ENCODE measurements at places on chromosomes 13 and 19.

- no peak for DNase-seq
Observed at GRCh38 chr19:33024398-33024797, 40.3 kb downstream of the RHPN2 start.

- DNase-seq: no peak
Observed at GRCh38 chr13:33612641-33613638, 205.0 kb upstream of the RFC3 start.

- DNase-seq: no peak
Observed at GRCh38 chr13:48977973-48978372, 2.3 kb downstream of the FNDC3A start.

DNA sequence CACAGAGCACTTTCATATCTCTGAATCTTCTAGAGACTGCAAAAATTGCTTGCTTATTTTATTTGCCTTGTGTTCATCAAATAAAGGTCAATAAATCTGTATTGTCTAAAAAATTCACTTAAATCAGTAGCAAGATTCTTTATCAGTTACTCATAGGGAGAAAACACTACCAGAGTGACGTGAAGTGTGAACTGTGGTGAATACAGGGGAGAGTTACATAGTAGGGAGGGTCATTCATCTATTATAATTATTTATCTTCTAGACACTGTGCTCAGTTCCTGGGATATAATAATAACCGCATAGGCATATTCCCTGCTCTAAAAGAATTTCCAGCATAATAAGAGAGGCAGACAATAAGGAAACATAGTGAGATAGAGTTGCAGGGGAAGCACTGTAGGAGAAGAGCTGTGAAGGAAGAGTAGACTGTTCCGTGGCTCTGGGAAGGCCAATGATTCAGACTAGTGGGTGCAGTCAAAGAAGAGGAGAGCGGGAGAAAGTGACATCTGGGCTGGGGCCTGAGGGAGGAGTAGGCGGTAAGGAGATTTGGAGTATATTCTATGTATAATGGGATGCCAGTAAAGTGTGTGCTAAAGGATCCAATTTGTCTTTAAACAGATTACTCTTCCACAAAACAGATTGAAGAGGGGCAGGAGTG is 84.0 kb upstream of the TDRD3 start:
- no peak for DNase-seq

DNA sequence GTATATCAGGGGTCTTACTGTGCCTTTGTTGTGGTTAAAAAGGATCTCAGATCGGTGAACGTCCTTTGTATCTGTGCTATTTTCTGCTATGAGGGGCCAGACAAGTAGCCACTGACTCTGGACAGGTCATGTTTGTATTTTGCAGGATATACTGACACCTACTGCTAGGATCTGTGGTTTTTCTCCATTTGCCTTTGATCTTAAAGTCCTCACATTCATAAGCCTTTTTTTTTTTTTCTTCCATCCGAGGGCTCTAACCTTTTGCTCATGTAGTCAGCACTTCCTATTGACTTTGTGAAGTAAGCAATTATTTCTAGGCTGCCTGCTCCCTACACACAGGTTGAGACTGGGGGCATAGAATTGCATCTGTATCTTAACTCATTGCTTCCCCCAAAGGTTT is 106.2 kb downstream of the SLITRK5 start:
- DNase-seq: no peak

GRCh38 chr13:83829810-83830209 is 52.5 kb downstream of the SLITRK1 start:
- no peak for DNase-seq

DNA sequence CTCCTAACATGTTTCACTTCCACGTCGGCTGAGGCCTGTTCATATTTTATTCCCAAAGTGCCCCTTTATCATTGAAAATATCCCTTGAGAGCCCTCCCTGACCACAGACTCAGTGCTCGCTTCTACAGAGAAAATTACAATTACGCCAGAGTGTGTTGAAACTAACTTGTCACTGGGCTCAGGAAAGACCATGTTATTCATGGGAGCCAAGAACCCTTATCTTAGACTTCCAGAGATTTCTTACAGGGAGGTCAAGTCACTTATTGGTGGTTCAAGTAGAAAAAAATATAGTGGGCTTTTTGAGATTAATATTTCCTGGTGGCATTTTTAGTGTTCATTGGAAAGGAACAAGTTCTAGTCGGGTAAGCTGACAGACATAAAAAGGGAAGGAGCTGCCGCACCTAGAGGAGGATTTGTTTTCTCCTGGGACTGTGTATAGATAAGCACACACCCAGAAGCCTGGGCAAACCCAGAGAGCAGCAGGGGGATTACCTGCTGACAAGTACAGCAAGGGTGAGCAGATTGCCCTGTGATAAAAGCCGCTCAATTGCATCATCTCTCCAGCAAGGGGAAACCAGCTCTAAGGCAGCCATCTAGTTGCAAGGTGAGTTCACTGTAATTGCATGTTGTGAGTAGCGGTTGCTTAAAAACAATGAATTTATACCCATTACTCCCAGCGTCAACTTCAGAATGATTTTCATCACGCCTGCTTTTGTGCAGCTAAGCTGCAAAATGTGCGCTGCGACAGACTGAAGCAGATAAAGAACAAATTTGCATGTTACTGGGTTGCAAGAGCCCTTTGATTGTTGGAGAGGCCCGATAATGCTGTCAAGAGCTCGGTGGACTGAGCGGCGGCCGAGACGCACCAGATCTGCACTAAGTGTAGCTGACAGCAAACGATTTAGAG is 46.2 kb downstream of the DCT start:
- no peak for DNase-seq

GRCh38 chr19:51148580-51148979 is 6.5 kb downstream of the SIGLEC7 start:
- no peak for DNase-seq

DNA sequence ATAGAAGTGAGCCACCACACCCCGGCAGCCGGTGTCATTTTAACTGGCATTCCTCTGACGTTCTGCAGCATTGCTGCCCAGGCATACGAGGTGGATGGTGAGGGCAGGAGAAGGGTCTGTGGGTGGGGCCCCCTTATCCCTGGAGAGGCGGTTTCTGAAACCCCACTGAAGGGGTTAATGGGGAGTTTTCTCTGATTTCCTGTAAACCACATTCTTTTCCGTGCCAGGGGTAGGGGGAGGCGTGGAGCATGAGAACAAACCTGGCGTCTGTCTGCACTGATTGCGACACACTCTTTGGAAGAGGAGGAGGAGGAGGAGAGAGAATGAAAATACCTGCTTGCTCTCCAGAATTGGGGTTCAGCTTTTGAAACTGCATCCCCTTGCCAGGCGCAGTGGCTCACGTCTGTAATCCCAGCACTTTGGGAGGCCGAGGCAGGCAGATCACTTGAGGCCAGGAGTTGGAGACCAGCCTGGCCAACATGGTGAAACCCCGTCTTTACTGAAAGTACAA is 2.7 kb upstream of the C3 start:
- DNase-seq: peak; percentile 51

GRCh38 chr13:89708013-89708412 is 1639.5 kb upstream of the MIR17HG start:
- DNase-seq: no peak

DNA sequence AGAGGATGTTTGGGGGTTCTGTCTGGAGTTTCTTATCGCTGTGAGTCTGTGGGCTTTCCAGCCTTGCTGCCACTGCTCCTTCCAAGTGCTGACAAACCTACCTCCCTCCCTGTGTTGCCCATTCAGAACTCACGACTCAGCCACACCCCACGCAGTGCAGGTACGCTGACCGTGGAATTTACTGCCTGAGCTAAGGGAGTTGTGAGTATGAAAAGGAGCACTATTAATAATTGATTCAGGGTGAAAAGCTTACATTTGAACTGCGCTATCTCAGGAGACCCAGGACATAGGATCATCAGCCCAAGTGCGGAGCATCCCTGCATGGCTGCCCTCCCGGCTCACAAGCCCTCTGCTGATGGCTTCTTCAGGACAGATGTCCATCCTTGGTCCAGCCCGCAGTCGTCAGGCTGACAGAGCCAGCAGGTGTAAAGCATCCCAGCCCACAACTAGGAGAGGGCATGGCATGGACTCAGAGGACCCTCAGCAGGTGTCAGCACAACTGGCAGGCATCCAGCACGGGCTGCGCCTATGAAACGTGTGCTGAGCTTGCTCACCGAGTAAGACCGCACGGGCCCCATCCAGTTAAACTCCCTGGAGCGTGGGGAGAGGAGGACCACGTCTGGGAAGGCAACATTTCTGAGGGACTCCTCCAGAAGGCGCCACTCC is 244.0 kb downstream of the COL4A1 start:
- DNase-seq: no peak

DNA sequence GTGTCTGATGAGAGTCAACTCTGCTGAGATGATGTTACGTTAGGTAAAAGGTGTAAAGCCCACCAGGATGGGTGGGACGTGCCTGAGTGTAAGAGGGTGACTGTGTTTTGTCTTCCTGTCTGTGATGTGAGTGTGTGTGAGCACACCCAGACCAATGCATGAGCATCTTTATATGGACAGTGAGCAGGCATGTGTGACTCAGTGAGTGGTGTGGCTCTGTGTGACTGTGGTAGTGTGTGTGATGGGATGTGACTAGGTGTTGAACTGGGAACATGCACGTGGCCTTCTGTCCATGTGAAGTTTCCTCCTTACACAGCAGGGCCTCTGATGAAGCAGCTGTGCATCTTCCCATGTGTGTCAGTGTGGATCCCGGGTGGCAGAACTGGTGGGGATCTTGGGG is 17.8 kb upstream of the LGALS16 start:
- no peak for DNase-seq

GRCh38 chr13:95296326-95296925 is 4.8 kb downstream of the ABCC4 start:
- DNase-seq: no peak

GRCh38 chr13:49540552-49540951 is 44.8 kb downstream of the PHF11 start:
- no peak for DNase-seq

DNA sequence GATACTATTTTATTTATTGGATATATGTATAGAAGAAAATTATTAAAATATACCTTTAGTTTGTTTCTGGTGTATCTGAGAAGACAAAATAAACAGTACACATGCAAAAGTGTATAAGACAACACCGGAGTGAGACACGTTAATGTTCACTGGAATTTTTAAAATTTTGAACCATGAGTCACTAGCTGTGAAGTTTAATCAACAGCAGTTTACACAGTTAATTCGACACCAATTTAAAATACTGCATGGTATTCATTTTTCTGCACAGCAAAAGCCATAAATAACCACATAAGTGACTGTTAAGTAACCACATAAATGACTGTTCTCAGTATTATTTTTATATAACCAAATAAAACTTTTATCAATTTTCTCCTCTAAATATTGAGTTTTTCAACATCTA is 418.7 kb upstream of the NBEA start:
- no peak for DNase-seq

- no peak for DNase-seq
Observed at GRCh38 chr13:40984668-40985366, 34.3 kb downstream of the ELF1 start.

DNA sequence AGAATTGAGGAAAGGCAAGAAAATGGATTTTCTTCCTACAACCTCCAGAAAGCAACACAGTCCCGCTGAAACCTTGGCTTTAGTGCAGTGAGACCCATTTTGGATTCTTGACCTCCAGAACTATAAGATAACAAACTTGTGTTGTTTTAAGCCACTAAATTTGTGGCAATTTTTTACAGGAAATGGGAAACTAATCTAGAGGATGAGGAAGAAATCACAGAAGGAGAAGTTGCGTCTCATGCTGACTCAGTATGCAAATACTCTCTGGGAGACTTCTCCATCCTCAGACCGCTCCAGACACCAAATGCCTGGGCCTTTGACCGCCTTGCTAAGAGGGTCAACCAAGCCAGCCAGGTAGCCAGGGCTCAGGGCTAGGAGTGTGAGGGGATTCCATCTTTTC is 13.1 kb upstream of the CEACAM16 start:
- DNase-seq: no peak

DNA sequence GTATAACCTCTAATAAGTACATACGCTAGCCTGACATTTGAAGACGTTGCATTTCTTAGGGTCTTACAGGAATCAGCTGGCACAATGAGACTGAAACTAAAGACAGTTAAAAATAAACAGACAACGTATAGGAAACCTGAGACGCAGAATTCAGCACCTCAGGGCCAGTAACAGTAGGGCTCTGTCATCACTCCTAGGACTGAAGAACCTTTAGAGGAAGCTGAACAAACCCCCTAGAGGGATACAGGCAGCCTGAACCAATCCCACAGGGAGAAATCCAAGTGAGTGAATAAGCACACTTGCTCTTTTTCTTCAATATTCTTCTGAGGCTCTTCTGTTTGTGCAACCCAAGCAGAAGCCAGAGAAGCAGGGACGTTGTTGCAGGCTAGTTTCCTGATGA is 53.9 kb upstream of the KLHL1 start:
- DNase-seq: no peak

GRCh38 chr19:29843180-29844051 is 31.6 kb downstream of the CCNE1 start:
- DNase-seq: no peak

DNA sequence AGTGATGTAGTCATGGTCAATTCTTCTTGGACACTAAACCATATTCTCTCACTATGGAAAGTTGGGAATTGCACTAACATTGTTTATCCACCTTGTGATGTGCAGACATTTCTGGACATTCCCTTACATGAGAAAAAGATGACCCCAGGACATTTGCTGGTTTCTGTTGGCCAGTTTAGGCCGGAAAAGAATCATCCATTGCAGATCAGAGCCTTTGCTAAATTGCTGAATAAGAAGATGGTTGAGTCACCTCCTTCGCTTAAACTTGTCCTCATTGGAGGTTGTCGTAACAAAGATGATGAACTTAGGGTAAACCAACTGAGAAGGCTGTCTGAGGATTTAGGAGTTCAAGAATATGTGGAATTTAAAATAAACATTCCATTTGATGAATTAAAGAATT is at the start of gene UTP14C:
TSS of gene UTP14C (plus strand) at position 211 of the 400 bp plus-strand sequence. CDS start 4,114 bp downstream, outside the sequence.
- no peak for DNase-seq

DNA sequence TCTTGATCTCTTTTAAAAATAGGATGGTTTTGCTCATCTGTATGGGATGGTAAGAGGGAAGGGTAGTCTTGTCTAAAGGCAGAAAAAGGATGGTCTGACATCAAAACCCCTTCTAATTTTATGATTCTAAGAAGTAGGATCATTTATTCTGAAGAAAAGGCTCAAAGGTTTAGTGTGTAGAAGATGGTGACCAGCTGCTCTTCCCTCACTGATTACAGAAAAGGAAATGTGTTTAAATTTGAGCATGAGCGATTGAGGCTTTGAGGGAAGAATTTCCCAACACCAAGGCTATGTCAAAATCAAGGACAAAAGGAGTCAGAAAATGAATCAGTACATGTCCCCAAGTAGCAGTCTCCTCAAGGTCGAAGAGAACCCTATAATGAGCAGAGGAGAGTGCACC is 909.8 kb downstream of the EFNB2 start:
- no peak for DNase-seq
